ENCODE measurements at places on chromosomes 7 and 10.
A peak's percentile ranks its signal among the peaks of the same experiment; 100 is the strongest.

DNA sequence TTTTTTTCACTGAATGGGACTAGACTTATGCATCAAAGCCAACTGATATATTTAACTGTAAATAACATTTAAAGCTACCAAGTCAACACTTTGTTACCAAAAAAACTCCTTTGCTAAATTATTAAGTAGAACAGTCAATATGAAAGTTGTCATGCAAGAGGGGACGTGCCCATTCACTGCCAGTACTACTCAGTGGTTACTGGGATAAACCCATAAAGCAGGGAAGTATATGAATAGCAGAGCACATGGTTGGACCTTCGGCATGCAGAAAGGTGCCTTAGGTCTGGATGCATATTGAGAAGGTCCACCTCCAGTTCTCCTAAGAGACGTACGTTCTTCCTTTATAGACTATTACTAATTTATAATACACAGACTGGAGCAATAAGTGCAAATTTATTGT lies 120.1 kb downstream of the SVOPL start:
- no peak for DNase-seq

GRCh38 chr10:34698979-34699378 lies 116.1 kb downstream of the PARD3 start:
- DNase-seq: no peak

DNA sequence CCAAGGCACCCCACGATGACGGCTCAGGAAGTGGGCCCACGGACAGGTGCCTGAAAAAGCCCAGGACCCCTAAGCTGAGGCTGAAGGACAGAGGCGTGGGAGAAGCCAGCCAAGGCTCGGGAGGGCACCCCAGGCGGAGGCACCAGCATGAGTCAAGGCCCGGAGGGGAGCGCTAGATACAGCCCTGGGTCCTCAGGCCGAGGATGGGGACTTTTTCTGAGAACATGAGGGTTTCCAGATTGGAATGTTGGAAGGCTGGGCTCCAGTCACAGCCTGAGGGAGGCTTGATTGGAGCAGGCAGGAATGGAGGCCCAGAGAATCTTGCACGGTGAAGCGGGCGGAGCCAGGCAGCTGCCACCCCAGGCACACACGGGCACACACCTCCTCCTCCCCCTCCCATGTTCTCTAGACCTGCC lies 19.0 kb upstream of the ELFN1 start:
- no peak for DNase-seq

DNA sequence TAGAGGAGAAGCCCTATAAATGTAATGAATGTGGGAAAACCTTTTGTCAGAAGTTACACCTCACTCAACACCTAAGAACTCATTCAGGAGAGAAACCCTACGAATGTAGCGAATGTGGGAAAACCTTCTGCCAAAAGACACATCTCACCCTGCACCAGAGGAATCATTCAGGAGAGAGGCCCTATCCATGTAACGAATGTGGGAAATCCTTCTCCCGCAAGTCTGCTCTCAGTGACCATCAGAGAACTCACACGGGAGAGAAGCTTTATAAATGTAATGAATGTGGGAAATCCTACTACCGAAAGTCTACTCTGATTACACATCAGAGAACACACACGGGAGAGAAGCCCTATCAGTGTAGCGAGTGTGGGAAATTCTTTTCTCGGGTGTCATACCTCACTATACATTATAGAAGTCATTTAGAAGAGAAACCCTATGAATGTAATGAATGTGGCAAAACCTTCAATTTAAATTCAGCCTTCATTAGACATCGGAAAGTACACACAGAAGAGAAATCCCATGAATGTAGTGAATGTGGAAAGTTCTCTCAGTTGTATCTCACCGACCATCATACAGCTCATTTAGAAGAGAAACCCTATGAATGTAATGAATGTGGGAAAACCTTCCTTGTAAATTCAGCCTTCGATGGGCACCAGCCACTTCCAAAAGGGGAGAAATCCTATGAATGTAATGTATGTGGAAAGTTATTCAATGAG lies 18.9 kb downstream of the RBAK start:
- DNase-seq: no peak

DNA sequence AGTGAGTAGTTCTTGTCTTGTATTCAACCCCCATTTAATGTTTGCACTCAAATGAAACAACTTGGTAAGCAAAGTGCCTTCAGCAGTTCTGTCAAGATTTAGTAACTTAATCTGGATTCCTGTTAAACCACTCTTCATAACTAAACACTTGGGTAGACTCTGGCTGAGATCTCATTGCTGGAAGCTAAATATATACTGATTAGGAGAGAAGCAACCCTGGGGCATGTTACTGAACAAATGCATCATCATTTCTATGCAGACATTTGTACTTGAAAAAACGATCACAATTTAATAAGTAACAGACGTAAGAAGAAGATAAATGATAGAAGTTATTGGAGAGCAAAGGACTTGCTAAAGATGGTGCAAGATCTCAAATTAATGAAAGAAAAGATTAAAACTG lies 308.4 kb upstream of the POM121L12 start:
- DNase-seq: no peak

- DNase-seq: peak; percentile 94
Measured at GRCh38 chr7:20238754-20239324, 21.7 kb upstream of the MACC1 start.

DNA sequence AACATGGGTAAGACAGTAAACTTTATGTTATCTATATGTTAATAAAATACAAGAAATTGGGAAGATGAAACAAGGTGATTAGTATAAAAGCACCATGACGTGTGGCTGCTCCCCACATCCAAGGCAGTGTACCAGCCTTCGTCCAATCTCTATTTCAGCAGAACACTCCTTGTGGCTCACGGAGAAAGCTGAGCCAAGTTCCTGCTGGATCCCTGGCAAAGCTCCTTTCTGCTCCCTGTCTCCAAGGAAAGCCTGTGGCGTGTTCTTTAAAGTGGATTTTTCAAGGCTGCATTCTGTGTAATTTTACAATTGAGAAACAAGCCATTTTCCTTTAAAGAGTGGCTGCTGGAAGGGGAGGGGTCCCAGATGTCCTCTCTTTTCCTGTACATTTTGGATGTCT lies 467.3 kb downstream of the PTPRN2 start:
- DNase-seq: no peak

DNA sequence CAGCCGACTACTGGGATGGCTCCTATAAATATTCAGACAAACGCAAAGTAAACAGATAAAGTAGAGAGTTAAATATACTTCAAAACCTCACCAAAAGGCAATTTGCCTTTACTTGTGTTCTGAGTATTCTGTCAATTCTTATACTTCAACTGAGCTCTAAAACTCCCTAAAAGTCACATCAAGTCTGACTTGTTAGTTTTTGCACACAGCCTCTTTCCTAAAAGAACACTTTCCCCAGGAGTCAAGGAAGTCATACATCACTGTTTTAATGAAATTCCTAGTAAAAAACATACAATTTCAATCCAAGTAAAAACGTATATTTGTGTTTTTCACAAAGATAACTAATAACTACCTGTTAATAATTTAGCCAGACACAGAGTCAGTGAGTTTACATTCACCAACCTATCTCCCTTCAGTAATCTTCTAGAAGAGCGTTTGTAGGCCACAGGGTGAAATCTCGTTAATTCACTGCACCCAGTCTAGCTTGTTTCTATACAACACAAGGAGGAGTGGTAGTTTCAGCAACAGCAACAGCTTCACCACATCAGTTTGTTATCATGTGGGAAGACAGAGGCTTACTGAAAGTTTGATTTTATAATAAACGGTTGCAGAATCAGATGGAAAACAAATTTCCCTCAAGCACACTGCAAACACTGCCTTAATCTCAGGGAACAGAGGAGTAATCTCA lies 2.7 kb downstream of the COBL start:
- DNase-seq: no peak

DNA sequence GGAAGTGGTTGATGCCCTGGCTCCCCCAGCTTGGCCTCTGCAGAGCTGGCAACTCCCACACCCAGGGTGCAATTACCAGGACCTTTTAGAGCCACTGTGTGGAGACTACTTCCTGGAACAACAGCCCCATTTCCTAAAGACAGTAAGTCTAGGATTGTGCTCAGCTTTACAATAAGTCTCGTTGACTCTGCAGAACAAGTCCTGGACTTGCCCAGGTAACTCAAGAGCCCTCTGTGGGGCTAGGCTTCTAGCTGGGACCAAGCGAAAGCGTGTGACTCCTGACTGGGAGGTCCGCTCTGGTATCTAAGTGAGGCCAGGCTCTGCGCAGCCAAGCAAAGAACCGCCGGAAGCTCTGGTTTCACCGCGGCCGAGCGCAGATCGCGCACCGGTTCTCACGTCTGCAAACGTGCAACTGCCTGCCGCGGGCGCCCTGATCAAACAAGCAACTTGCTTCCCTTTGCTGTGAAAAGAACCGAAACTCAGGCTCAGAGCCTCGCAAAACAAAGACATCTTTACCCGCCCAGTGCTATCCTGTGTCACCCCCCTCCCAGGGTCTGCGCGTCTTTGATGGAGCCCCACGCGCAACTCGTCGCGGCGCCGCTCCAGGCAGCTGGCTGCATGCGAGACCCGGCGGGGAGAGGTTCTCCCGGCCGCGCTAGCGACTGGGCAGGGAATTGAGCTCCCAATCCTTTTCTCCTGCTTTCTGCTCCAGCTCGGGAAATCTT lies 4.4 kb upstream of the PDLIM1 start:
- peak; percentile 97 for DNase-seq

DNA sequence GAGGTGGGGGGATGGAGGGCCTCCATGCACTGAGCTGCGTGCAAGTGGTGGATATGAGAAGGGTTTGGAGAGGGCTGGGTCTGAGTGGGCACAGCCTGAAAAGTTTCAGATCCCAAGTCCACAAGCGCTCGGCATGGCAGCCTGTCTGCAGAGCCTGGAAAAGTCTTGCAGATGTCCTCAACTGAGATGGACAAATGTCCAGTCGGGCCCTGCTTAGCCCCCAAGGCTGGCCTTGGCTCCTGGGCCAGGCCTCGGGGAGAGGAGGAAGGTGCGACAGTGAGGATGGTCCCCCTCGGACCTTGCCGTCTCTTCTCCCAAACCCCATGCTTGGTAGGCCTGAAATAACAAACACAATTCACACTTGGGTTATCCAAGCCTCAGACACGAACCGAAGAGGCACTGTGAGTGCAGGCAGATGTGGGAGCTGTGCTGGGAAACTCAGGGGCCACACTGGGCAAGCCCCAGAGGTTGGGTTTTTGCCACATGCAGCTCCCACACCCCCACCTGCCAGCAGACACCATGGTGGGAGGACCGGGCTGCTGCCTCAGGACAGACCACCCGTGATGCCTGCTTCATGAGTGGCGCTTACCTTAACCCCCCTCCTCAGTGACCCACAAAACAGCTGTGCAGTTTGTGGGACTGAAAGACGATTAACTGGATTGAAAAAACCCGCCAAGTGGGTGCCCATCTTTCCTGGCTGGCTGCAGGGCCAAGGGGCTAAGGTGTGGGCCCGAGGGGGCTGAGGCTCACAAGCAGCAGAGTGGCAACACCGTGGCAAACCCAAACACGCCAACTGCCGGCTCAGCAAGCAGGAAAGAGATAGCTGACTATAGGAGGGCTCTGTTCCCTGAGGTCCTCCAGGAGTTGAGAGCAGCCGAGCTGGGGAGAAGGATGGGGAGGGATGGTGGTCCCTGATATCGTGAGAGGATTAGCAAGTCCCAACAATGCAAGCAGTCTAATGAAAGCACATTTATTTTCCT lies 156.8 kb downstream of the RNF216 start:
- DNase-seq: no peak

DNA sequence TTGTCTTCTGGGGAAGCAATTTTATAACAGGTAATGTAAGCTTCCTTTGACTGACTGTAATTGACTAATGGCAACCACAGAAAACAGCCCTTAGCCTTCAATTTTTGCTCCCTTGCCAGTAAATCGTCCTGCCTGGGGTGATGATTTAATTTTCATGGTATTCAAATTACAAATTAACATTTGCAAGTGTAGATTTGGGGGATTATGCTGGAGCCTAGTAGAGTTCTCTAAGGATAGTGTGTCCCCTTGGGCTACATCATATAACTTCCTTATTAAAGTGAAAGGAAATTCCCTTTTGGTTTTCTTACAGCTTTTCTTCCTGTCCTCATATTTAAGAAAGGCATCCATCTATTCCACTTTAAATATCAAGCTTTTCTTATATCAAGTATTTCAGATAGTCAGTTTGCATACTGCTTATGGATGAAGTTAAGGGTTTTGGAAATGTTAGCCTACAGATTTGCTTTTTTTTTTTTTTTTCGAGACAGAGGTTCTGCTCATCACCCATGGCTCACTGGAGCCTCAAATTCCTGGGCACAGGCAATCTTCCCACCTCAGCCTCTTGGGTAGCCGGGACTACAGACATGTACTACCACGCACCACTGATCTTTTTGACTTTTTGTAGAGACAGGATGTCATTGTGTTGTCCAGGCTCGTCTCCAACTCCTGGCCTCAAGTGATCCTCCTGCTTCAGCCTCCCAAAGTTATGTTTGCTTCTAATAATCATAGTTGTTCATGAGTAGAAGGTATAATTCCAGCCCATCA lies 35.9 kb upstream of the HDAC9 start:
- no peak for DNase-seq

GRCh38 chr7:132536654-132537395 lies 39.4 kb downstream of the PLXNA4 start:
- no peak for DNase-seq

DNA sequence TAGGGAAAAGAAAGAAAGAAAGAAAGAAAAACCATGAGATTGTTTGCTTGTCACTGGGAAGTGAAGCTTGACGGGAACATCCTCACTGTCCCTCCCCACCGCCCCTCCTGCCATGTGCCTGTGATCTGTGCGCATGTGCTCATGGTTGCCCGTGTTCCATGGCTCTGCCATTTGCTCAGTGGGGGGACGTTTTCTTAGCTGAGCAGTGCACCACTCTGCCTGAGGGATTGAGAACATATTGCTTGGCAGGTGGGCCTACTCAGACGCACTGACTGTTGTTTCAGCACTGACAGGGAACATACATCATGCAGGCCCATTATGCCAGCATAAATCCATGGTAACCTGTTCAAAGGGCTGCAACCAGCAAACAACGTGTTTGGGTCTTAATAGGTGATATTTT lies 747.9 kb upstream of the GALNT17 start:
- DNase-seq: no peak

DNA sequence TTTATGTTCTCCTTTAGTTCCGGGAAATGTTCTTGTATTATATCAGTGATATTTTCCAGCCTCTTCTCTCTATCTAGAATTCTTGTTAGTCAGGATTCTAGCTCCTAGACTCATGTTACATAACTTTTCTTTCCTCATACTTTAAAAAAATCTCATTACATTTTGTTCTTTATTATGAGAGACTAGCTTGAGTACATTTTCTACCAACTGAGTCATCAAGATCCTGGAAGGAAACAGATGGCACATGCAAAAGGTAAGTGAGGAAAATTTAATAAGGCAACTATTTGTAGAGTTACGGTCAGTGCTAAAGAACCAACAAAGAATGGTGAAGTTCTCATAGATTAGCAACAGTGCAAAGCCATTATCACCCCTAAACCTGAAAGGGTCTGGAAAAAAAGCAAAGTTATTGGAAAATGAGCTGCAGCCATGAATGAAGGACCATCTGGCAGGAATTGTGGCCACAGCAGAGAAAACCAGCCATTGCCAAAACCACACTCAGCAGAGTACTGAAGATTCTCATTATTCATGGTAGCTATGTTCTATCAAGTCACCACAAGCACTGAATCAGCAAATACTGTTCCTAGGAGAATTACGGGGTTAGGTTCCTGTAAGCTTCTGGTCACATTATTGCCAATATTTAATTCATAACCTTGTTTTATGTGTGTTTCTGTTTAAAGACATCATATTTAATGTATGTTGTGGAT lies 98.3 kb upstream of the C7orf33 start:
- DNase-seq: no peak

- no peak for DNase-seq
Measured at GRCh38 chr7:23212841-23213240, 31.0 kb downstream of the NUP42 start.

- no peak for DNase-seq
Measured at GRCh38 chr10:28564905-28565304, 32.0 kb downstream of the WAC start.
